ENCODE measurements at places on chromosomes 2 and 18.

DNA sequence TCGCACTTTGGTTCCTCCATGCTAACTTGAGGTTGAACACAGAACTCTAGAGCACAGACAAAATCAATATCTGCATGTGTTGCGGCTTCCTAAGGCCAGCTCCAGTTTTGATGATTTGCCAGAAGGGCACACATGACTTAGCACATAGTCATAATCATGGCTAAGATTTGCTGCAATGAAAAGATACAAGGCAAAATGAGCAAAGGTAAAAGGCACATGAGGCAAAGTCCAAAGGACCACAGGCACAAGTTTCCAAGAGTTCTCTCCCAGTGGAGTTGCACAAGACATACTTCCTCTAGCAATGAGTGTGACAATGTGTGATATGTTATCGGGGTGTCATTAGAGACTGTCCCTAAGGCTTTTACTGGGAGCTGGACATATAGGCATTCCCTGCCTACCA, 24.2 kb upstream of the CXXC1 start:
- peaks cover 16% of the 10 kb centered on the region for H3K27me3 ChIP-seq
- H3K27ac ChIP-seq = no peak overlapping the region
- H3K36me3 ChIP-seq = no peaks in the 10 kb centered on the region
- no peak overlapping the region for H3K4me3 ChIP-seq
- no peak for DNase-seq
- H3K4me1 ChIP-seq = peaks cover 13% of the 10 kb centered on the region

- H3K4me1 ChIP-seq = peaks cover 35% of the 10 kb centered on the region
- no peaks in the 10 kb centered on the region for H3K27me3 ChIP-seq
- DNase-seq = no peak
Measured at GRCh38 chr18:2933995-2934394, 78.9 kb downstream of the LPIN2 start.

- no peak overlapping the region for H3K4me3 ChIP-seq
- no peaks in the 10 kb centered on the region for H3K27me3 ChIP-seq
- no peak for DNase-seq
- peaks cover 9% of the 10 kb centered on the region for H3K36me3 ChIP-seq
Measured at GRCh38 chr2:242098445-242099128, 229.1 kb downstream of the RTP5 start.

GRCh38 chr2:104756118-104756517, 97.8 kb upstream of the POU3F3 start:
- DNase-seq = no peak
- no peaks in the 10 kb centered on the region for H3K36me3 ChIP-seq
- H3K4me1 ChIP-seq = no peaks in the 10 kb centered on the region
- no peaks in the 10 kb centered on the region for H3K27me3 ChIP-seq
- H3K27ac ChIP-seq = no peak overlapping the region

DNA sequence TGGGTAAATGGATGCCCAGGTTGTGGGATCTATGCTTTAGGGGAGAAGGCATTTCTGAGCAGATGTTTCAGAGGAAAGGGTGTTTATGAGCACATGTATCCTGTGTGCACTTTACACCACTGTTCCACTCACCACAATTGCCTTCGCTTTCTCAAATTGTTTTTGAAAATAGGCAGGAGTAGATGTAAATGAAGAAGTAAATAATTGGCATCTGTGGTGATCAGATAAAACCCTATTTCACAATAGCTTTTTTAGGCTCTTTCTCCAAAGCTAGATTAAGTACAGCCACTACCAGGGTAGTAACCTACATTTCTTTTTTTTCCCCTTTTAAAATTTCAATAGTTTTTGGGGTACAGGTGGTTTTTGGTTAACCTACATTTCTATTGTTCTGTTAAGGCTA, 40.6 kb downstream of the TMEM178A start:
- no peak overlapping the region for H3K4me3 ChIP-seq
- peaks cover under 1% of the 10 kb centered on the region for H3K36me3 ChIP-seq
- H3K4me1 ChIP-seq = no peaks in the 10 kb centered on the region
- no peak for DNase-seq
- peaks cover 16% of the 10 kb centered on the region for H3K27me3 ChIP-seq
- no peak overlapping the region for H3K27ac ChIP-seq

- H3K4me1 ChIP-seq = peaks cover 20% of the 10 kb centered on the region
- peak; percentile 81 for DNase-seq
- no peak overlapping the region for H3K27ac ChIP-seq
- no peaks in the 10 kb centered on the region for H3K36me3 ChIP-seq
Measured at GRCh38 chr2:170812710-170813600, 3.7 kb upstream of the GAD1 start.

DNA sequence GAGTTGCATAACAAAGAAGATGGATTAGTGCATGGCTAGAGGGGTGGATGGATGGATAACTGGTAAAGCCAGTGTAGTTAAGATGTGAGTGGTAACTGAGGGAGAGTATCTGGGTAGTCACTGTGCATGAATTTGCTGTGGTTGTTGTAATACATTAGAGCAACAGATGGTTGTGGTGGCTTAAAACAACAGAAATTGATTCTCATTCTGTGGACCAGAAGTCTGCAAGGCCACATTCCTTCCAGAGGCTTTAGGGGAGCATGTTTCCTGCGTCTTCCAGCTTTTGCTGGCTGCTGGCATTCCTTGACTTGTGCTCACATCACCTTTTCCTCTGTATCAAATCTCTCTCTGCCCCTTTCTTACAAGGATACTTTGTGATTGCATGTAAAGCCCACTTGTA, 155.4 kb downstream of the ASB1 start:
- DNase-seq = no peak
- no peak overlapping the region for H3K4me3 ChIP-seq
- no peak overlapping the region for H3K27ac ChIP-seq
- H3K36me3 ChIP-seq = no peaks in the 10 kb centered on the region
- peaks cover 8% of the 10 kb centered on the region for H3K27me3 ChIP-seq

DNA sequence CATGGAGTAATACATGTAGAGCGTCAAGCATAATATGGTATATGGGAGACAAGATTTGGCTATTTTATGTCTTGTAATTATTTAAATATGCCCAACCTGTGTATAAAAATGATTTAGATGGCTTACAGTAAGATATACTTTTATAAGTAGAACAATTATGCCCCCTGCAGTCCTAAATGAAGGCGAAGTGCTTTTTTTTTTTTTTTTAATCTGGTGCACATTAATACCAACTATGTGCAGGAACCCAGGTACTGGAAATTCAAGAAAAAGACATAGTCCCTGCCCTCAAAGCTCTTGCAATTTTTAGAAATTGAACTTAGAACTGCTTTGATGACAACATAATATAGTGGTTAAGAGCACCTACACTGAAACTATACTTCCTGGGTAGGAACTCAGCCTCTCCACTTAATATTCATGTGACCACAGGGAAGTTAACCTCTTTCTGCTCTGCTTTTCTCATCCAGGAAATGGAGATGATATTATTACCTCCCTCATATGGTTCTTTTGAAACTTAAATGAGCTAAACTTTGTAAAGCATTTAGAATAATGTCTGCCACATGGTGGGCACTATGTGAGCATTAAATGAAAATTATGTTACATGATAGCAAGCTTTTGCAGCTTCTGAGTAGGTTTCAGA, 38.1 kb downstream of the AFTPH start:
- H3K4me3 ChIP-seq = no peak overlapping the region
- H3K27ac ChIP-seq = no peak overlapping the region
- no peak for DNase-seq
- no peaks in the 10 kb centered on the region for H3K27me3 ChIP-seq
- H3K4me1 ChIP-seq = peaks cover 30% of the 10 kb centered on the region

DNA sequence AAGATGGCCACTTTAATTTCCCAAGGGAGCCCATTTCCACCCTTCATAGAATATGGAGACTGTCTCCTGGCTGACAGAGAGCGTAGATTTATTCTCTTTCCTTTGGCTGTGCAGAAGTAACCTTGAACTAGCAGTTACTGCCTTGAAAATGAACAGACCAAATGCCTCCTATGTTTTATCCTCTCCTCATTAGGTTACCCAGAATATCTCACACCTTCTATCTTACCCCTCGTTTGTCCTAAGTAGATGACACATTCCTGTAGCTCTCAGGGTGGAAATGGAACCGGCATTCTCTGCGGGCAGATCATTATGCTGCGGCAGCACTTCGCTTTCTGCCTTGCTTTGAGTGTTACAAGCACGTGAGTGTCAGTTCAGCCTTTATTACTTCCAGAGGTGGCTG, 336.5 kb downstream of the DCDC2C start:
- no peak for DNase-seq
- H3K36me3 ChIP-seq = no peaks in the 10 kb centered on the region
- no peak overlapping the region for H3K4me3 ChIP-seq

GRCh38 chr2:41989501-41990180, 58.2 kb upstream of the PKDCC start:
- H3K27ac ChIP-seq = no peak overlapping the region
- H3K36me3 ChIP-seq = no peaks in the 10 kb centered on the region
- no peak for DNase-seq
- no peak overlapping the region for H3K4me3 ChIP-seq
- H3K4me1 ChIP-seq = peaks cover 3% of the 10 kb centered on the region
- H3K27me3 ChIP-seq = peaks cover 12% of the 10 kb centered on the region

DNA sequence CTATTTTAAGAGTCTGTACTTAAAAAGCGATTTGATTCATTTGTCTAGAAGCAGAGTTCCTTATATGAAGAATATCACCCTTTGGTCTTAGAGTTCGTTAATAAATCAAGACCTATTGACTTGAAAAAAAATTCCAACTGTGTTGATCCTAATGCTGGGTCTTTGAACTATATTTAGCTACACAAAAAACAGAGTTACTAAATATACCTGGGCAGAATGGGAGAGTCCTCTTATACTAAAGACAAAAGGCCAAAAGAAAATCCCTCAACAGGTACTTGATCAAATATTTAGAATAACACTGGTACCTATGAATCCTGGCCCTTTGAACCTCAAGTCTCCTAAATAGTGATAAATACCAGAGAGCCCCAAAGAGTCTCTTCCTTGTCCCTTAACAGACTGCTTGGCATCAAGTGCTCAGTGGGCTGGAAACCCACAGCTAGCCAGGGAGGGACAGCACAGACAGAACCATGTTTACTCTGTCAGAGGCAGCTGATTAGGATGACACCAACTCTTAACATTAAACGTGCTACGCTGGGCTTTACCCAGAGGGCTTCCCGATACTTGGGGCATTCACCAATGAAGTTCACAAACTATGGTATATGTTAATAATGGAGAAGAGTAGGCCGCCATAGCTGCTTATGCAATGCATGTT, 95.1 kb downstream of the FIGN start:
- DNase-seq = no peak
- no peaks in the 10 kb centered on the region for H3K36me3 ChIP-seq
- no peaks in the 10 kb centered on the region for H3K27me3 ChIP-seq
- no peak overlapping the region for H3K4me3 ChIP-seq
- no peak overlapping the region for H3K27ac ChIP-seq

- DNase-seq = no peak
- H3K27me3 ChIP-seq = no peaks in the 10 kb centered on the region
- H3K4me1 ChIP-seq = no peaks in the 10 kb centered on the region
- H3K36me3 ChIP-seq = no peaks in the 10 kb centered on the region
- H3K4me3 ChIP-seq = no peak overlapping the region
- no peak overlapping the region for H3K27ac ChIP-seq
Measured at GRCh38 chr2:180647621-180648020, 332.8 kb upstream of the UBE2E3 start.

GRCh38 chr2:80429251-80429650, 124.7 kb upstream of the LRRTM1 start:
- no peak overlapping the region for H3K27ac ChIP-seq
- H3K4me1 ChIP-seq = no peaks in the 10 kb centered on the region
- no peaks in the 10 kb centered on the region for H3K27me3 ChIP-seq
- no peak overlapping the region for H3K4me3 ChIP-seq

DNA sequence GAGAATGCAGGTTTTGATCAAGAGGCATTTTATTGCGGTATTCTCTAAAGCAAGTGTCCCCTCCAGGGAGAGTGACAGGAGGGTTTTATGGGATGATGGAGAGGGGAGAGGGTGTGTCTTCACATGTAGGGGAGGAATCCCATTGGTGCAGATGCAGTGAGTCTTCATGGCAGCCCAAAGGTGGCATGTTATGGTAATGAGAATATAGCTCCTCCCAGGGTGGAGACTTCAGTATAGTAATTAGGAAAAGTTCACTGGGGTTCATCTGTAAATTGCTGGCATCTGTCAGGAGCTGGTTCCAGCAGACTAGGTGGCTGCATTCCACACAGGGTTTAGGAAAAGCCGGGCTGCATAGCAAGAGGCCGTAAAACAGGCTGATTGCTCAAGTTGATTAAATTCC, 230.7 kb upstream of the CCDC68 start:
- no peaks in the 10 kb centered on the region for H3K27me3 ChIP-seq
- no peaks in the 10 kb centered on the region for H3K4me1 ChIP-seq
- H3K36me3 ChIP-seq = no peaks in the 10 kb centered on the region
- no peak overlapping the region for H3K4me3 ChIP-seq

- no peak for DNase-seq
- H3K36me3 ChIP-seq = no peaks in the 10 kb centered on the region
- H3K4me3 ChIP-seq = no peak overlapping the region
- H3K27me3 ChIP-seq = no peaks in the 10 kb centered on the region
- no peak overlapping the region for H3K27ac ChIP-seq
Measured at GRCh38 chr2:228590681-228591080, 409.2 kb upstream of the SPHKAP start.

GRCh38 chr2:189516546-189516945, 64.0 kb downstream of the SLC40A1 start:
- H3K36me3 ChIP-seq = no peaks in the 10 kb centered on the region
- no peaks in the 10 kb centered on the region for H3K4me1 ChIP-seq
- DNase-seq = no peak
- no peak overlapping the region for H3K27ac ChIP-seq

GRCh38 chr18:13216092-13216582, 2.4 kb upstream of the LDLRAD4 start:
- H3K27me3 ChIP-seq = peaks cover 38% of the 10 kb centered on the region
- H3K27ac ChIP-seq = peak overlapping the region; percentile 84
- H3K36me3 ChIP-seq = peaks cover under 1% of the 10 kb centered on the region
- peak; percentile 85 for DNase-seq
- H3K4me3 ChIP-seq = peak overlapping the region; percentile 79
- peaks cover 30% of the 10 kb centered on the region for H3K4me1 ChIP-seq

- peaks cover 28% of the 10 kb centered on the region for H3K27me3 ChIP-seq
- H3K27ac ChIP-seq = no peak overlapping the region
- peaks cover 7% of the 10 kb centered on the region for H3K4me1 ChIP-seq
- no peak overlapping the region for H3K4me3 ChIP-seq
- H3K36me3 ChIP-seq = no peaks in the 10 kb centered on the region
- no peak for DNase-seq
Measured at GRCh38 chr2:232524771-232525170, 1.2 kb upstream of the CHRND start.

GRCh38 chr18:75215663-75216062, 5.1 kb downstream of the TSHZ1 start:
- H3K36me3 ChIP-seq = peaks cover 11% of the 10 kb centered on the region
- H3K4me1 ChIP-seq = peaks cover 45% of the 10 kb centered on the region
- no peaks in the 10 kb centered on the region for H3K27me3 ChIP-seq
- peak overlapping the region; percentile 11 for H3K4me3 ChIP-seq
- H3K27ac ChIP-seq = peak overlapping the region; percentile 39

DNA sequence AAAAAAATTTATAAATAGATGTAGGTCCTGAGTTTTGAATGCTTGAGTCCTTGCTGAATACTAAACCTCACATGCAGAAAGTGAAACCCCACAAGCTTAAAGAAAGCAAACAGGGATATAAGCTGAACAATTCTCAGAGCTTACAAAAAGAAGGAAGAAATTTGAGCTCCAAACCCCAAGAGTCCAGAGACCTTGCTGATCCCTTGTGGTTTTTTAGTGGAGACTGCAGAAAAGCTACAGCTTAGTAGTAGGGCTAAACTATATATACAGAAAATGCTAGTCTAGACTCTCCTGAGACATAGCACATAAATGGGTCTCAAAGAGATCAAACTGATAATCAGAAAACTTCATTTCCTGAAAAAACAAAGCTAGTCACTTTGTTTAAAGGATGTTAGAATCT, 1548.1 kb upstream of the ZEB2 start:
- no peaks in the 10 kb centered on the region for H3K4me1 ChIP-seq
- no peak overlapping the region for H3K4me3 ChIP-seq
- no peaks in the 10 kb centered on the region for H3K36me3 ChIP-seq

- H3K36me3 ChIP-seq = peaks cover 8% of the 10 kb centered on the region
- no peaks in the 10 kb centered on the region for H3K4me1 ChIP-seq
Measured at GRCh38 chr2:62923881-62924280, 126.7 kb upstream of the OTX1 start.

Data from activated CD4-positive, alpha-beta T cell treated with anti-CD3 and anti-CD28 coated beads, Interleukin-2, amount 10 ng/mL, durations not matched to agents 24 days and 14 days (primary cell).